ENCODE measurements at places on chromosomes 16 and 17.

GRCh38 chr17:28684963-28685362, 23.0 kb downstream of the SUPT6H start:
- DNase-seq = peak; percentile 10

GRCh38 chr17:8632061-8632460, 1.5 kb upstream of the MYH10 start:
- DNase-seq = no peak

DNA sequence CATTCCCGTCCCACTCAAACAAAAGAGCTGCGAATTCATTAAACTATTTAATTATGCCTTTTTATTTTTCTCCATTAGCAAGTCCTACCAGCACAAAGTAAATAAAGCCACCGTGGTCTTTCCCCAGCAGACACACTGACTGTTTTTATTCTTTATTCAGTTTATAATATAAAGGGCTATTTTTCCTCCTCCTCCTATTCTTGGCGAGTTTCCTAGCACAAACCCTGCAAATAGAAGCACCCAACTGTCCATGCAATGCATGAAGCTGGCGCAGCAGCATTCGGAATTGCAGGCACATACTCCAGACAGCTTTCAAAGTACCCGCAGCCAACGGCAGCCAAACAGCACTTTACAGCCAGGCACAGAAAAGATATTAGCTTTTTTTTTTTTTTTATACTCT, 583.4 kb upstream of the PSMD7 start:
- DNase-seq = no peak

DNA sequence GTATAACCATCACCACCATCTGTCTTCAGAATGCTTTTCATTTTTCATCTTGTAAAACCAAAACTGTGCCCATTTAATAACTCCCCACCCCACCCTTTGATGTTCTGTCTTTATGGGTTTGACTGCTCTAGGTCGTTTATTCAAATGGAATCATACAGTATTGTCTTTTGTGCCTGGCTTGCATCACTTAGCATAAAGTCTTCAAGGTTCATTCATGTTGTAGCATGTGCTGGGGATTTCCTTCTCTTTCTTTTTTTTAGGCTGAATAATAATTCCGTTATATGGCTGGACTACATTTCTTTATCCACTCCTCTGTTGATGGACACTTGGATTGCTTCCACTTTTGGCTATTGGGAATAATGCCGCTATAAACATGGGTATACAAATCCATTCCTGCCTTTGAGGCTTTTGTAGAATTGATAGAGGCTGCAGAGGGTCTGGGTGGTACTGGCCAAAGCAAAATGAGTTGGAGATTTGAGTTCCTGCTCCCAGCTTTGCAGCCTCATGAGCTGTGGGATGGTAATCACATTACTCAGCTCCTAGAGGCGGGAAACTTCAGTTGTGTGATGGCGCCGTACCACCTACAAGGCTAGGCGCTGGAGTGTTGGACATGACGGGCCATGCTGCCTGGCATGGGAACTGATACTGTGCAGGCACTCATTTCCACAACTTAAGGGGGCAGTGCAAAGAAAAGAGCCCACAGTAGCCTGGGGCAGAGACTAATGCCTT, 64.8 kb downstream of the CLEC16A start:
- no peak for DNase-seq

GRCh38 chr17:41446806-41447205, 6.0 kb upstream of the KRT38 start:
- DNase-seq = peak; percentile 33
